ENCODE measurements at places on chromosomes 6 and 20.

- DNase-seq, result no peak
These were observed 463.4 kb downstream of the MAFB start for GRCh38 chr20:40225596-40225995.

DNA sequence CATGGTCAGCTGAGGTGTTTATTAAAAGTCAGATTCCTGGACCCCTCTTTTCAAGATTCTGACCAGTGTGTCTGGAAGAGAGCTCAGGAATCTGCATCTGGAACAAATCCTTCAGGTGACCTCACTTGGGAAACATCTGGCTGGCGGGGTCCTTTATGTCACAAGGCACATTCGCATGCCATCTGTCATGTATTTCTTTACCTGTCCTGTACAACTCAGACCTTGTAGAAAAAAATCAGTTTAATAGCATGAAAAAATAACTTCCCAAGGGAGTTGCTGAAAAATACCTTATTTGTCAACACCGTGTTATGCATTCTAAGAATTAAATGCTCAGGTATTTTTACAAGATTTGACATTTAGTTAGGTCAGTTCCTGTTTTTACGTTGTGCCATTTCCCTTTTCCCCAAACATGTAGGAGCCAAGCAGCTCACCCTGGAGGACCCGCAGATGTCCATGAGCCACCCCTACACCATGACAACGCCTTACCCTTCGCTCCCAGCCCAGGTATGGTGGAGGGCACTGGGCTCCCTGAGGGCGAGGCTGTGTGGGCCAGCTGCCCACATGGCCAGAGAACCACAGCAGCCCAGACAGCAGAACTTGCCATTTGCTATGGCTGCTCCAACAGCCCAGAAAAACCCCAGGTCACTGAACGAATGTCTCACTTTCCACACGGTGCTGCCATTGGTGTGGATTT, 4.0 kb downstream of the IRF4 start:
- DNase-seq, result no peak

GRCh38 chr6:78861509-78861908, 5.8 kb upstream of the IRAK1BP1 start:
- no peak for DNase-seq

GRCh38 chr6:158816329-158816728, 2.8 kb downstream of the EZR start:
- no peak for DNase-seq

DNA sequence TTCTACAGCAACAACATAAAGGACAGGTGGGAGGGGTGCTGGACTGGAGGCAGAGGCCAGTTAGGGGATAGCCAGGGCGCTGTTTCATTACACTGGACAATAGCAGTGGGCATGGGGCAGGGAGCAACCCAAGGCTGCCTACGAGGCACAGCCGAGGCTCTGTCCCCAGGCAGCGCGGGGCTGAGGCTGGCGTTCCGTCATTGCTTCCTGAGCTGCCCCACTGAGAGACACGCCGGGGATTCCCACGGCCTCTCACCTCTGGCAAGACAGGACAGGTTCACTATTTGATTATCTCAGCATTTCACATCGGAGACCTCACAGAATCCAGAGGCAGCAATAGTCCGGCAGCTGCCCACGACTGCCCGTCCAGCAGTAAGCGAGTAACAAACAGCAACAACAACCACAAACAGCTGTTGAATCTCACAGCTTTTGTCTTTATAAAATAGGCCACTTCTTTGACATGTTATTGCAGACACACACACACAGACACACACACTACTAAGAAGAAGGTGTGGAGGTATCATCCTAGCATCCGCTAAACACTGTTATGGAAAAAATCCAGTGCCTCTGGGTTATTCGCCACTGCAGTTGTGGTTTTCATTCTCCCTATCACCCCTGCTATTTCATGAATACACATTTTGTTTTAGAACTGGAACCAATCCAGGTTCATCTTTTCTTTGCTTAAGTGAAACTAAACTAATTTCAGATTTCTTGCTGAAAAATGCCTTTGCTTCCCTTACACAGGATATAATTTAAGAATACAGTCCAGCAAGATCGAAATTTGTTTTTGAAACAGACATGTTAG, 19.5 kb downstream of the KIF25 start:
- DNase-seq, result no peak

- DNase-seq, result no peak
These were observed 18.9 kb upstream of the HLA-DOA start for GRCh38 chr6:33028220-33028849.

DNA sequence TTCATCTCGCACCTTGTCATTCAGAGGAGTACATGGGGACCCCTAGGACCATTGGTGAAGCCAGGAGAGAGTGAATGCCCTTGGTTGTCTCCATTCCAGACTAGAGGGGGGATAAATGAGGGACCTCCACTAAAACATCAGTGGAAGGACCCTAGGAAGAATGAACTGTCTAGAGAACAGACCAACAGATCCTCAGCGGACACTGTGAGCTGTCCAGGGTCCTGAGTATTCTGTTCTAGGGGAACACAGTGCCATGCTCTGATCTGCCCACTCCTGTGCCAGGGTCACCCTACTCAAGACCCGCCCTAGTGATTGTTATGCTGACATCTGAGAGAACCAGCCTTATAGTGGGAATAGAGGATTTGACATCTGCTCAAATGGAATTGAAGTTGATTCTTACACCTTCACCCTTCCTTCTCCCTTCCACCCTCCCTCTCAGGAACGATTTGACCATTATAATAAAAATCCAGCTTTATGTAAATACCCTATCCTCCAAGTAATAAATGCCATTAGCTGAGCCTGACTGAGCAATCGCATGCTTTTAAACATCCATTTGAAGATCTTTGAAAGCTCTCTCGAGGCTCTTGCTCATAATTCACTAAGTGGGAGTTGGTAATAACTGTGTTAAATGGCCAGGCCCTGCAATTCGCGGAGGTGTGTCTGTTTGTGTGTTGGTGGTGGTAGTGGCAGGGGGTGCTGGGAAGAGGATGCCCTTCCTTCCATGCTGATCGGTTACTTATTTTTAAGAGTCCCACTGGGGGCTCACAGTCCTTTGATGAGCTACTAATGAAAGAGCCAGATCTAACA, 43.6 kb upstream of the SLC32A1 start:
- no peak for DNase-seq

DNA sequence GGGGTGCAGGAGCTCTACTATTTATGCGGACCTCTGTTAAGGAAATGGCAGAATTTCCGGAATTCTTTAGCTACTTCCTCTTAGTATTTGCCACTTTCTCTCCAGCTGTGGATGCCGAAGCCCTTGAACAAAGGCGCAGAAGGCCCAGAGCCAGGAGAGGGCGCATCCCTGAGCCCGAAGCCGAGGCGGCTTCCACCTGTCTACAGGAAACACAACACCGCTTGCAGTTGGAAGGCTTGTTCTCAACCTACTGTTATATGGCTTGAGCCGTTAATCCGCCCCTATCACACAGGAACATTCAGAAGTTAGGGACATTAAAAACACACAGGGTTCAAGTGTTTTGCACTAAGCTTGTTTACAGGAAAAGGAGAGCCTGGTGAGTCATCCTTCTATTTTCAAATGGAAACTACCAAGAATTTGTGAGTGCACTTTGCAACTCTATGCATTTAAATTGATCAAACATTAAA, 417.1 kb downstream of the BCKDHB start:
- DNase-seq, result no peak

GRCh38 chr20:53322651-53323050, 271.0 kb downstream of the ZNF217 start:
- no peak for DNase-seq

DNA sequence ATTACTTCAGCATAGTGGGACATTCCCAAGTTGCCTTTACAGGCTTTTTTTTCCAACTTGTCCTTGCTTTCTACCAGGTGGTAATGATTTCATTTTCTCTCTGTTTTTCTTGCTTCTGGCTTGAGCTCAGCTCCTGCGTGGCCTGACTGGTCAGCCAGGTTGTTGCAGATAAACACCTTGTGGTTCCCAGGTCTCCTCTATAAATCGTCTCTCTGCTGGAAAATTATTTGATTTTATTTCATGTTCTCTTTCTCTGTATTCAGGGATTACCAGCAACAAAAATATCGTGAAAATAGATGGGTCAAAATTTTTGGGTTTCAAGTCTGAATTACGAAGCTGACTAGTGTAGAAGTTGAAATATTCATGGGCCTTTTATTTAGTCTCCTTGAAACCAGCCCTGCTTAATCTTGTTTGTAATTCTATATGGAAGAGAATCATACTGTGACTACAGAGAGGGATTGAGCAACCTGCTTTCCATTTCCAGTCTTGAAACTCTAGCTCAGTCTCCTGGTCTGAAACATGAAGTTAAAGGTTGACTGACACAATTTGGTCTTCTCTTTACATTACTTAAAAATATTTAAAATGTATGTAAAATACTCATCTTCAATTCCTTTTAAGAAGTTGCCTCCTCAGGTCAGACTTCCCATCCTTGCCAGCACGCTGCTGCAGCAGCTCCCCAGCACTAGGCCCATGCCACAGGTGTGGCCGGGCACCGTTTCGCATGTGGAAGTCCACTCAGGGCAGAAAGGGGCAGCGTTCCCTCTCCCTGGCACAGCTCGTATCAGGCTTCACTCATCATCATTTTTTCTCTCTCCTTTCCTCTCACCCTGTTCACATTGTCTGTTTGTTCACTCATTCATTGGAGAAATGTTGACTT, 7.1 kb downstream of the DUSP22 start:
- DNase-seq, result no peak

DNA sequence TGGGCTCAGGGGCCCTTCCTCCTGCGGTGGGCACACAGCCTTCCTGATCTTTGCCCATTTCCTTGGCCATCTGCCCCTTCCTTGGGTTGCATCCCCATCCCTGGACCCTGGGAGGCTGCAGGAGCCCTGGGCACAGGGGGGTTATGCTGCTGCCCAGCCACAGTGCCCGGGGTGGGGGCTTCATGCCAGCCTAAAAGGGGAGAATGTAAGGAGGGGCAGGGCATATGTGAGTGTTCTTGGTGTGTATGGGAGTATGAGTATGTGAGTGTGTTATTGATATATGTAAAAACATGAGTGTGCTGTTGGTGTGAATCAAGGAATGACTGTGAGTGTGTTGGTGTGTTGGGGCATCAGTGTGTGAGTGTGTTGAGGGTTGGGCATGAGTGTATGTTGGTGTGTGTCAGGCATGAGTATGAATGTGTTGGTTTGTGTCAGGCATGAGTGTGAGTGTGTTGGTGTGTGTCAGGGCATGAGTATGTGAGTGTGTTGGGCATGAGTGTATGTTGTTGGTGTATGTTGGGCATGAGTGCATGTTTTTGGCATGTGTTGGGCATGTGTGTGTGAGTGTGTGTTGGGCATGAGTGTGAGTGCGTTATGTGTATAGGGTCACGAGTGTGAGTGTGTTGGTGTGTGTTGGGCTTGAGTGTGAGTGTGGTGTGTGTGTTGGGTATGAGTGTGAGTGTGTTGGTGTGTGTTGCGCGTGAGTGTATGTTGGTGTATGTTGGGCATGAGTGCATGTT, 14.7 kb upstream of the CST8 start:
- no peak for DNase-seq

DNA sequence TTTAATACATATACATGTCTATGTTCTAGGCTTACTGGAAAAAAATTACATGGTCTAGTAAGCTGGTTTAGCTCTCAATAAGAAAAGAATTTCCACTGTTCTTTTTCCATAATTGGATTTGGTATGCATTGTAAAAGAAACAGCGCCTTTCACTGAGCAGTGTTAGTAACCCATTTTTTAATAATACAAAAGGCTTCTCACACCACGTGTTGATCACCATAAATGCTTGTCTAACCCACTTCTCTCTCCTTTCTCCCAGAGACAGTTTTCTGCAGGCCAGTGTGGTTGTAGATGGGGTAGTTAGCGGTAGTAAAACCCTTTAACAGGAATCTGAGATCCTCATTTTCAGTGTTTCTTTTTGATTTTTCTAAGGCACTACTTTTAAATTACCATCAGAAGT, 348.7 kb upstream of the MANEA start:
- no peak for DNase-seq

GRCh38 chr20:47659904-47660601, 125.2 kb downstream of the SULF2 start:
- no peak for DNase-seq

DNA sequence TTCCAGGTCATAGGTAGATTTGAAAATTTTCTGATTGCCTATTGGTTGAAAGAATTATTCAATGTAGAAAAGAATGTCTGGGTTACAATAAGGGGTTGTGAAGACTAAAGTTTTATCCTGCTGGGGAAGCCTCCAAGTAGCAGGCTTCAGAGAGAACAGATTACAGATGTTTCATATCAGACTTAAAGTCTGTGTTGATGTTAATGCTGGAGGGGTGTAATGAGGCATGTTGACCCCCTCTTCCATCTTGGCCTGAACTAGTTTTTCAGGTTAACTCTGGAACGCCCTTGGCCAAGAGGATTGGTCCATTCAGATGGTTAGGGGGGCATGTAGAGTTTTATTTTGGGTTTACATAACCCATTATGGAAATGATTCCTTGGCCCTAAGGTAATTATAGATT, 356.2 kb downstream of the UTRN start:
- no peak for DNase-seq

DNA sequence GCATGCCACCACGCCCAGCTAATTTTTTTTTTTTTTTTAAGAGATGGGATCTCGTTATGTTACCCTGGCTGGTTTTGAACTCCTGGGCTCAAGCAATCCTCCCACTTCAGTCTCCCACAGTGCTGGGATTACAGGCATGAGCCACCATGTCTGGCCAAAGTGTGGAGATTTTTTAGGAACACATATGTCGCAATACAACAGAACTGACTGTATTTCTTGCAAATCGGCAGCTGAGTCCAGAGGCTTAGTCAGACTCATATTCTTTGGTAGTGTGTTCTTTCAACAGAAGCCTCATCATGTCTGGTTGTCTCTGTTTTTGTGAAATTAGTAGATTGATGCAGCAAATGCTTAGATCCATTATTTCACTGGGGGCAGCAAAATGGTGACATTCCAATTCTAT, 23.9 kb upstream of the CD164 start:
- no peak for DNase-seq

DNA sequence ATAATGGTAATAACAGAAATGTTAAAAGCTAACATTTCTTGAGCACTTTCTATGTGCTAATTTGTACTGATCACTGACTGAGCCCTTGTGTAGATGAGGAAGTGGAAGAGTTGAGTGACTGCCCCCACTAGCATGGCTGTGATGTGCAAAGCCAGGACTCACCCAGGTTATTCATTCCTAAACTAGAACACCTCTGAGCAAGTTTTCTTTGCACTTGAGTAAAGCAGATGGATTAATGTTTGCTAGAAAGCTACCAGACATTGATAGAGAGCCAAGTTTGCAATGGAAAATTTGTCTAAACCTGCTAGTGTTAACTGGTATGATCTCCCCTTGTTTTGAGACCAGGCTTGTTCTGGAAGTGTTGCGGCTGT, 467.4 kb upstream of the PLCB4 start:
- DNase-seq, result no peak

- DNase-seq, result no peak
These were observed 27.4 kb downstream of the HEBP2 start for GRCh38 chr6:138431256-138432062.

DNA sequence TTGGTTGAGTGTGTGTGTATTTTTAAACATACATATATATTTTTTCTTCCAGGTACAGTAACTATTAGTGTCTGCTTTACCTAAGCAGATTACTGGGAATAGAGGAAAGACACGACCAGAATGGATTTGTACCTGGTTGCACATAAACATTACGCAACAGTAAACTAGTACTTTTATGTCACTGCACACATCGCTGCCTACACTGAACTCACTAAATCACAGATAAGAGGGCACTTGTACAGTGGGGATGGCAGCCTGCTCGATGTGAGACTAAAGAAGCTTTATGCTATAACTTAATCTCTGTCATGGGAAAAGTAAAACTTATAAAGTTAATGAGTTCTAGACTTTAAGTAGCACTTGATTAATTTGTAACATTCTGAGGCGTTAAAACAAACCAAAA, 89.5 kb upstream of the SIM1 start:
- no peak for DNase-seq

GRCh38 chr6:7878401-7878964, 32.1 kb downstream of the TXNDC5 start:
- DNase-seq, result no peak

Data from stimulated activated CD8-positive, alpha-beta memory T cell treated with anti-CD3 and anti-CD28 coated beads, Interleukin-2, amount 100 ng/mL, for 48 hours (primary cell).